Hematopoietic multipotent progenitor cell (in vitro differentiated cells): ENCODE measurements at places on chromosomes 12 and 14. TPM values are rescaled to one million over a fixed set of nuclear protein-coding genes. Genes with fewer than 3 reads are reported as not detected.

DNA sequence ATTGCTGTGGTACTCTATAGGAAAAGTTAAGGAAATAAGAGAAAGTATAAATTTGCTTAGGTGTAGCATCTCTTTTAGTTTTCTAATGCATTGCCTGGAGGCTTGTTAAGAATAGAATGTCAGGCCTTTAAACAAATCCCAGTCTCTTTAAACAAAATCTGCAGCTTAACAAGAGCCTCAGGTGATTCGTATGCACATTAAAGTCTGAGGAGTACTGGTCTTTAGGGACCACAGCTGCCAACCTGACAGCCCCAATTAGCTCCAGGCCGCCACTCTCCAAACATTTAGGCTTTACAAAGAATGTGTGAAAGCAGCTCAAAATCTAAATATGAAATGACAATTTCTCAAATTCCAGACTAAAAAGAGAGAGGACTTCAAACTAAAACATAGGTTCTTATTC, 35.7 kb downstream of the PAWR start:
- no peak for DNase-seq

DNA sequence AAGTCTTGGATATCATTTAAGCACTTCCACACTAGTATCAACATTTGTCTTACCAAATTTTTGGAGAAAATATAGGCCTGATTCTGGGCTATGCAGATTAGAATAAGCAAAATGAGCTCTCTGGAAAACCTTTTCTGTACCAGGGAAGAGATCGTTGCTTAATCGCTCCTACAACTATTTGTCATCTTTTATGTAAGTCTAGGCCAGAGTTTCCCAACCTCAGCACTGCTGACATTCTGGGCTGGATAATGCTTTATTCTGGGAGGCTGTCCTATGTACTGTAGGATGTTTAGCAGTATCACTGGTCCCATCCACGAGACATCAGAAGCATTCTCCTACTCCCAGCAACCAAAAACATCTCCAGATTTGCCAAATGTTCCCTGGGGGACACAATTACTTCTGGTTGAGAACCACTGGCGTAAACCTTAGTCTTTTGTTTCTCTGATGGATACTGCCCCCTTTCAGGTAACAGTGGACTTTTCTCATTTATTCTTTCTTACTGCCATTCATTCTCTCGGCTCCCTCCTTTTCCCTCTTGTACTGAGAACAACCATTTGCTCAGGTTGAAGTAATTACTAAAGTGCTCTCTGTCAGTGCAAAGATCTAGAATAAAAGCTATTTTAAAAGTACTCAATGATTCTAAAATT, 316.9 kb upstream of the E2F7 start:
- DNase-seq: no peak

DNA sequence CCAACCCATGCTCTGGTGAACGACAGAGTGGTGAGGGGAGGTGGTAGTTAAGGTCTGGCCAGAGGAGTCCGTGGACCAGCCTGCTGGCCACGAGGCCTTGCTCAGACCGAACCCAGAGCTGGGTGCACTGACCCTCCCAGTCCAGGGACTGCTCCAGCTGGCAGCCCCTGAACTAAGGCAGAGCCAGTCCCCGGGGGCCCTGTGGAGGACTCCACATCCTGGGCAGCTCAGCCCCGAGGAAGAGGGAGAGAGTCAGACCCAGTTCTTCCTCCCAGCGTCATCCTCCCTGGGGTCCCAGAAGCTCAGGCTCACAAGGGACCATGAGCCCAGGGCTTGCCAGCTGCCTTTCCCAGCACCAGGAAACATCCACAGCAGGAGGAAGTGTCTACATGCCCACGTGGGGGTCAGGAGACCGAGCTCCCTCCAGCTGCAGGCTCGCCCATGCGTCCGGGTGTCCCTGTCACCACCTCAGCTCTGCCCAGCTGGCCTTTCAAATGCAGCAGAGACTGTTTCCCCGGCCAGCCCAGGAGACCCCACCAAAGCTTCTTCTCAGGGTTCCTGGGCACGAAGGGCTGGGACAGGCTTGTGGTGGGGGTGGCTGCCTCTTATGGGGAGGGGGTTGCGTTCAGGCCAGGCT, 194.4 kb downstream of the KIF26A start:
- DNase-seq: no peak

- DNase-seq: no peak
Observed at GRCh38 chr14:81172881-81173280, 47.9 kb downstream of the GTF2A1 start.

GRCh38 chr12:28017126-28017872, 44.8 kb upstream of the PTHLH start:
- DNase-seq: no peak

- no peak for DNase-seq
Observed at GRCh38 chr14:18656627-18657026, 55.7 kb downstream of the OR11H12 start.

- DNase-seq: no peak
Observed at GRCh38 chr12:74660442-74660841, 122.8 kb downstream of the ATXN7L3B start.

GRCh38 chr14:54891471-54892245, 11.0 kb downstream of the GCH1 start:
- DNase-seq: no peak

- no peak for DNase-seq
Observed at GRCh38 chr12:86914721-86915120, 658.5 kb upstream of the MGAT4C start.

GRCh38 chr14:48665077-48665784, 920.9 kb downstream of the RPS29 start:
- DNase-seq: no peak

- DNase-seq: peak; percentile 84
Observed at GRCh38 chr12:26884765-26885576, 52.0 kb upstream of the ITPR2 start.

DNA sequence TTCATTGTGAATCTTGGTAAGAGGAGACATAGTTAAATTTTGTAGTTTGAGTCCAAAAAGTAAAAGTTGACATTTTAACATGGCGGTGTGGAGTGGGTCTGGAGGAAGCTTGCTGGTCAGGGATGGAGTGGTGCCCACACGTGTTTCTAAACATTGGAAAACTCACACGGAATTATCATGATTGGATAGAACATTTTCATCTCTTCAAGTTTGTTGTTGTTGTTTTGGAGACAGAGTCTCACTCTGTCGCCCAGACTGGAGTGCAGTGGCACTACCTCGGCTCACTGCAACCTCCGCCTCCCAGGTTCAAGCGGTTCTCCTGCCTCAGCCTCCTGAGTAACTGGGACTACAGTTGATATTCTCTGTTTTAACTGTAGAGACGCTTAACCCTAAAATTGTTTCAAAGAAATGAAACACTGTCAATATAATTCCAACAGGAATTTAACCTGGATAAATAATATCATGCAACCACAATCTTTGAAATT, 502 bp upstream of the MBIP start:
- no peak for DNase-seq

- DNase-seq: no peak
Observed at GRCh38 chr12:41919048-41919447, 225.6 kb downstream of the GXYLT1 start.

- DNase-seq: no peak
Observed at GRCh38 chr14:76245097-76245496, 93.4 kb downstream of the GPATCH2L start.

GRCh38 chr14:94458558-94459205, 6.1 kb upstream of the SERPINA11 start:
- no peak for DNase-seq

DNA sequence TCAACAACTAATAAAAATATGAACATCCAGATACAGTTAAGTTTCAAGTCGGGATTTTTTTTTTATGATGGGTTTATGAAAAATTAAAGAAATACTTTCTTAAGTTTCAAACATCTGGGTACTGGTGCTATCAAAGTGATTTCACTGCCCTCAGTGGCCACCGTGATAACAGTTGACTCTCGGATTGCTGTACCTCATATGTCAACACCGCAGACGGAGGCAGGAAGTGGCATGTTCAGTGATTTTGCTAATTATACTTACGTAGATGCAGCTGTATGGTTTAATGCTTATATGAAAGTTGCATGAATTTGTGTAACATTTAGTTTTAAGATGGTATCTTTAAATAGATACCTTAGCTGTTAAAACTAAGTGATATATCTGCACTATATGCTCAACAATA, 20.8 kb upstream of the FBLN5 start:
- DNase-seq: peak; percentile 30

GRCh38 chr14:51889851-51890250, 29.4 kb downstream of the GNG2 start:
- DNase-seq: no peak

Gene MIS18BP1
- total RNA-seq: 31.0 TPM

Gene DNAH10
- total RNA-seq: 1.3 TPM

Gene SAMD15
- total RNA-seq: 0.81 TPM

Gene LRRIQ1
- total RNA-seq: under 0.01 TPM

Gene PLEKHD1
- total RNA-seq: under 0.01 TPM

Gene ANKS1B
- total RNA-seq: not detected

Gene FGD6
- total RNA-seq: 0.27 TPM

Gene PRIMA1
- not detected for total RNA-seq

Gene ACADS
- 33.1 TPM for total RNA-seq

Gene TMEM233
- not detected for total RNA-seq
